ENCODE measurements at places on chromosomes 4 and X. TPM values are rescaled to one million over a fixed set of nuclear protein-coding genes. Genes with fewer than 3 reads are reported as not detected.

DNA sequence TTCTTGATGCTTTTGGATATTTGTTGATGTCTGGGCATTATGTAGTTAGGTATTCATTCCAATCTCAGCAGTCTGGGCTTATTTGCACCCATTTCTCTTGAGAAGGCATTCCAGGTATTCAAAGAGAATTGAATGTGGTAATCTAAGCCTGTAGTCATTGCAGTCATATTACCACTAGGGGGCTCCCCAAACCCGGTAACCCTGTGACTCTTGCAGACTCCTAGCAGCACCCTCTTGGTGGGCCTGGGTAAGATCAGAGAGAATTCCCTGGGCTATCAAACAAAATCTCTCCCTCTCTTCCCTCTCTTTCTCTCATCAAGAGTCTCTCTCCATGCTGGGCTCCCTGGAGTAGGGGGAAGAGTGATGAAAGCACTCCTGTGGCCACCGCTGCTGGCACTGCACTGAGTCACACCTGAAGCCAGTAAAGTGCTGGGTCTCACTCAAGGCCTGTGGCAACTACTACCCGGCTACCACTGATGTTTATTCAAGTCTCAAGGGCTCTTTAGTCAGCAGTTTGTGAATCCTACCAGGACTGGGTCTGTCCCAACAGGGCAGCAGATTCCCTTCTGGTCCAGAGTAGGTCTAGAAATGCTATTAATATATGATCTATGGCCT lies 187.7 kb upstream of the NUDT10 start:
- peak; percentile 40 for DNase-seq

RASL11B gene
- 0.15 TPM for total RNA-seq

BEX4 gene
- 12.4 TPM for total RNA-seq

GRCh38 chrX:40061871-40062524 lies 35.8 kb downstream of the BCOR start:
- DNase-seq: no peak

DNA sequence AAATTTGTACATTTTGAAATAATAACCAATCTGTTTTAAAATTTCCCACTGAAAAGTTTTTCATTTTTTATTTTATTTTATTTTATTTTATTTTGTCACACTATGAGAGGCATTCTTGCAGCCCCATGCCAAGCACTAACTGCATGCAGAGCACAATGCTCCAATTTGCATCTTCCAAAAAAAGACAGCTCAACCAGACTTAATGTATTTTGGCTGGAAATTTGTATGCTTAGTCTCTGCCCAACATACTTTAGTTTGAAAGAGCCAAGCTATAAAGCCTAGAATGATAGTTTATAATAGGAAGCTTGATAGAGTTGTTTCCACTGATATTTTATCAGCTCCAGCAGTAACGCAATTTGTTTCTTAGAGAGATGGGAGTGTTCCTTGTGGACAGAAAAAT lies 235.5 kb downstream of the GALNTL6 start:
- DNase-seq: no peak

- no peak for DNase-seq
Measured at GRCh38 chr4:105495667-105496066, 21.8 kb upstream of the PPA2 start.

DNA sequence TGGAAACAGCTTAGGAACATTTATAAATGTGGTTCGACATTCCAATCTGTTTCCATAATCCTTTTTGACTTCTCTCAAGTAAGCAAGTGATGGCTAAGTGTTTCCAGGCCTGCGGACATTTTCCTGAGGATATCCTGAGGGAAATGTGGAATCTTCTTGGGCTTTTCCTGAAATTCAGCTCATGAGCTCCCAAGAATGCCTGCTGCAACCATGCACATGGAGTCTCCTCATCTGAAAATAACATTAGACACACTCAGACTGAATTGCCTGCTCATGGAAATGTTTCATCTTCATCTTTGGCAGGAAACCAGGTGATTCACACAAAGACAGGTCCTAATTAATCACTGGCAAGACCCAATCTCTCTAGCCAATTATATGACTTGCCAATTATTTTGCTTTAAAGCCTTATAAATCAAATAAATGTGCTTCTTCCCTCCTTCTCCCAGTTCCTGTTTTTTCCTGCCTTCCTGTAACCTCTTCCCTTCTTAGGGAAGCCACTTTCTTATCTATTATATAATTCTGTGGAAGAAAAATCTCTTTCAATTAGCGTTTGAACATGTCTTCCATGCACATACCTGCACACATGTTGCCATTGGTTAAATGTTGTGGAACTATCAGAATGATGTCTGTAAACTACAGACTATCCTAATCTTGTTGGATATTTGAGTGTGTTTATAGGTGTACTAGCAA lies 104.6 kb upstream of the MXRA5 start:
- no peak for DNase-seq

DNA sequence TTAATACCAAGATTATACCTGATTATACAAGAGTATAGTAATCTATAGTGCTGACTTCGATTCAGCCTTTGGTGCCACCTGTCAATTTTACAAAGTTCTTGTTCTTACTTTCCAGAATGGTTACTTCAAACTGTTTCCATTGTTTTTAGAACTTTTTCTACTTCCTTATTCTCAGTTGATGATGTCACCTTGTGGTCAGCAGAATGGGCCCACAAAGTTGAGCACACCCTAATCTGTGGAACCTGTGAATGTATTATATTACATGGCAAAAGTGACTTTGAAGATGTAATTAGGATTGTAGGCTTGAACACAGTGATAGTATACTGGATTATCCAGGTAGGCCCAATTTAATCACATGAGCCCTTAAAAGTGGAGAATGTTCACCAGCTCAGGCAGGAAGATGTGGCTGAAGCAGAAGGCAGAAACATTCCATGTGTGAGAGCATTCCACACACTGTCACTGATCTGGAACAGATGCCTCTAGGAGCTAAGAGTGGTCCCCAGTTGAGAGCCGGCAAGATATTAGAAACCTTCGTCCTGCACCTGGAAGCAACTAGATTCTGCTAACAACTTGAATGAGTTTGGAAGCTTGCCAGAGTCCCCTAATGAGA lies 6.3 kb upstream of the SGMS2 start:
- DNase-seq: no peak

USP17L18 gene
- total RNA-seq: not detected

SSX1 gene
- not detected for total RNA-seq

DNA sequence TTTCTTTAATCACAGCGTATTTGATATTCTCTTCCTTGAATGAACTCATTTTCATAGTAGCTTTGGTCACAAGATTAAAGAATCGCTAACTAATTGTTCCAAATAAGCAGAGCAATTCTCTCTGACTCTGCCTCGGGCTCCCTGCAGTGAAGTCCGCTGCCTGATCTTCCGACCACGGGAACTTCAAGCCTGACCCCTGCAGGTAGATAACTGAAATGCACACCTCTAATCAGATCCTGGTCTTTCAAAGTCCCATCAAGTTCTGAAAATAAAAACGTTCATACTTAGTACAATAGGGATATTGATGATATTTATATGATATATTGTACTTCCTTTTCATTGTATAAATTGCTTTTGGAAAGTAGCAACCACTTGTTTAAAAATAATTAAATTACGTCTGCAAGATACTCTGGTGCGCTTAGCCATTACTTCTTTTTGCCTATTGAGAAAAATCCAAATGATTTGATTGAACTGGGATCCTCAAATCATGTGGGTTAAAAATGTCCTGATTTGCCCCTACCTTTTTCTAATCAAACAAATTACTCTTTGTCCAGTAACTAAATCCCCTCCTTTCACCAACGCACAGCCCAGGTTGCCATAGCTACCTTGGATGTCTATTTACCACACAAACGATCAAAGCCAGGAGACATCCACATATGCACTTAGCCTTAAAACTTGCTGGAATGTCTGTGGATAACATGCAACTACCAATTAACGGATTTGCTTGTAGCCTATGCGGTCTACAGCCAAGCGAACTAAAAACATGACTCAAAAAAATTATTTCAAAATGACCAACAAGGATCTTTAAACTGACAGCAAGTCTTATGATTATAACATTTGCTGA lies 4.2 kb downstream of the MID1 start:
- DNase-seq: no peak

- DNase-seq: no peak
Measured at GRCh38 chr4:140703463-140703862, 52.7 kb downstream of the TBC1D9 start.

GRCh38 chr4:145563293-145563985 lies 55.7 kb upstream of the MMAA start:
- no peak for DNase-seq

DNA sequence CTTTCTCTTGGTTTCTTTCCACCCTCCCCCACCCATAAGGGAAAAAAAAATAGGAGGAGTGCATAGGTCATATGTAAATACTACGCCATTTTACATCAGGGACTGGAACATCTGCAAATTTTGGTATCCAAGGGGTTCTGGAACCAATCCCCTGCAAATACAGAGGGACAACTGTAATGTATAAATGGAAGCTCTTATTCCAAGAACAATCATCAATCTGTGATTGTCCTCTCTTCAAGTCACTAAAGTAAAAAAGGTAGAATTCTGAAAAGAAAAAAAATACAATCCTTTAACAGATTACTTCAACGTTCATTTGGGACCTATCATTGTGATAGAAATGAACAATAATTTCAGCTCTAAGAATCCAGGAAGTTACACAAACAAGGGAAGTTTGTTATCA lies 13.6 kb downstream of the PPA2 start:
- no peak for DNase-seq

GRCh38 chr4:111943796-111944203 lies 201.5 kb upstream of the FAM241A start:
- no peak for DNase-seq
